ENCODE measurements at places on chromosomes 16 and 17.

DNA sequence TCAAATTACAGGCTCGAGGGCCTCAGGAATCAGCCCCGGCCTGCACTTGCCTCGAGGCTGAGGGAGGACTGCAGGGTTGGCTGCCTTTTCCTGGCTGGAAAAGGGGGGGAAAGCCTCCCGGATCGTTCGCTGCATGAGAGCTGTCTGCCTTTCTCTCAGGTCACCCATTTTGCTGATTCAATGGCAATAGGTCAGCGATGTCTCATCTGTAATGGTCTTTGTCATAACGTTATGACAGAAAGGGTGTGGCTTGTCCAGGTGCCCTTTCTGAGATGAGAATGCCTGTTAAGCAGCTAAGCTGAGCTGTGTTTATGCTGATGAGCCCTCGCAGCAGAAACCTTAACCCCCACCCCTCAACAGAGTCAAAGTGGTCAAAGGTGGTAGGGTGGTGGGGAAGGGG, 81.8 kb downstream of the AKAP1 start:
- DNase-seq, result no peak

- DNase-seq, result no peak
These were observed 55.0 kb upstream of the METRNL start for GRCh38 chr17:83024218-83024971.

GRCh38 chr16:68732042-68732680, 4.9 kb upstream of the CDH1 start:
- no peak for DNase-seq

GRCh38 chr16:58366247-58367031, 25.8 kb upstream of the GINS3 start:
- DNase-seq, result peak; percentile 90

GRCh38 chr16:19909750-19910322, 25.2 kb upstream of the GPRC5B start:
- DNase-seq, result no peak

GRCh38 chr17:42130310-42130936, 7.8 kb downstream of the HSPB9 start:
- DNase-seq, result no peak

- DNase-seq, result no peak
These were observed 42.9 kb upstream of the CDRT4 start for GRCh38 chr17:15510361-15510760.

GRCh38 chr16:30484887-30485286, 12.3 kb downstream of the ITGAL start:
- no peak for DNase-seq

Measured in inflammatory macrophage treated with lipopolysaccharide for 4 hours (primary cell).